IgD-negative memory B cell (primary cell): ENCODE measurements at places on chromosomes 12 and 14. TPM values are rescaled to one million over a fixed set of nuclear protein-coding genes. Genes with fewer than 3 reads are reported as not detected.

The SVOP gene
- polyA plus RNA-seq = not detected

The KLRB1 gene
- polyA plus RNA-seq = 5.7 TPM

The PTCSC3 gene
- polyA plus RNA-seq = not detected

The LUM gene
- not detected for polyA plus RNA-seq

The USP44 gene
- polyA plus RNA-seq = 5.5 TPM

The GDF3 gene
- polyA plus RNA-seq = not detected

The TAS2R20 gene
- polyA plus RNA-seq = not detected

The HCAR2 gene
- not detected for polyA plus RNA-seq

The LIN7A gene
- polyA plus RNA-seq = not detected

The TWF1 gene
- polyA plus RNA-seq = 22.3 TPM

The ADGRD1 gene
- 0.50 TPM for polyA plus RNA-seq

The MFAP5 gene
- not detected for polyA plus RNA-seq

The RPL10L gene
- not detected for polyA plus RNA-seq

The ZBTB42 gene
- polyA plus RNA-seq = 1.0 TPM

The ADCK1 gene
- polyA plus RNA-seq = 3.5 TPM

The EP400 gene
- 11.1 TPM for polyA plus RNA-seq
